Hematopoietic multipotent progenitor cell treated with erythropoietin and hydrocortisone succinate and interleukin-3 and kit ligand, for 6 days (in vitro differentiated cells): ENCODE measurements at places on chromosomes 5 and 9.

DNA sequence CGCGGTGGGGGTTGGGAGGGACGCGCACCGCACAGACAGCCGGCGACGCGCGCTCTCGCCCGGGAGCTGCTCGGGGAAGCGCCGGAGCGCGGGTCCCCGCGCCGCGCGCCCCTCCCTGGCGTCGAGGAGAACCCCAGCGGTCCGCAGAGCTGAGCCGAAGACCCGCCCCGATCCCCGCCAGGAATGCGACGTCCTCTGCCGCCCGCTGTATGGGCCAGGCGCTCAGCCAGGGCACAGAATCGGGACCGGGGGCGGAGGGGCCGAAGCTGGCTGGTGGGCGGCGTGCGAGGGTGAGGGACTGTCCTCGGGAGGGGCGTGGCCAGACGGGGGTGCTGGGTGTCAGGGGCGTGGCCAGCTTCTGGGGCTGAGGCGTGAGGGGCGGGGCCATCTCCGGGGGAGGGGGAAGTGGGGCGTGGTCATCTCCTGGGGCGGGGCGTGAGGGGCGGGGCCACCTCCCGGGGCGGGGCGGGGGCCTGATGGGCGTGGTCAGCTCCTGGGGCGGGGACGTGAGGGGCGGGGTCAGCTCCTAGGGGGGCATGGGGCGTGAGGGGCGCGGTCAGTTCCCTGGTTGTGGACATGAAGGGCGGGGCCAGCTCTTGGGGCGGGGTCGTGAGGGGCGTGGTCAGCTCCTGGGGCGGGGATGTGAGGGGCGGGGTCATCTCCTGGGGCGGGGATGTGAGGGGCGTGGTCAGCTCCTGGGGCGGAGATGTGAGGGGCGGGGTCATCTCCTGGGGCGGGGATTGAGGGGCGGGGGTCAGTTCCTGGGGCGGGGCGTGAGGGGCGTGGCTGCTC, 965 bp downstream of the PTGDS start:
- peak; percentile 88 for DNase-seq

DNA sequence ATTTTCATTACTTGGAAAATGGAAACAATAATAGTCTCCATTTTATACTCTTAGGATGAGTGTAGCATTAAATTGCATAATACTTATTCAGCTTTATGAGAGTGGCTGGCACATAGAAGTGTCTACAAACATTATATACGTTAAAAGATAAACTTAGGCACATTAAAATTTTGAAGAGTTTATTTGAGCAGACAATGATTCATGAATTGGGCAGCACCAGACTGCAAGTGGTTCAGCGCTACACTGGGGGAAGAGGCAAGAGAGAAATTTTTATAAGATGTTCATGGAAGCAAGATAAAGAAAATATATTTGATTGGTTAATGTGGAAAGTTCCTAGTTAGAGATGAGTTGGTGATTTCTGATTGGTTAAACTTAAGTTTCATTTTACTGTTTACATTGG, 243.7 kb downstream of the RASEF start:
- DNase-seq, result no peak

DNA sequence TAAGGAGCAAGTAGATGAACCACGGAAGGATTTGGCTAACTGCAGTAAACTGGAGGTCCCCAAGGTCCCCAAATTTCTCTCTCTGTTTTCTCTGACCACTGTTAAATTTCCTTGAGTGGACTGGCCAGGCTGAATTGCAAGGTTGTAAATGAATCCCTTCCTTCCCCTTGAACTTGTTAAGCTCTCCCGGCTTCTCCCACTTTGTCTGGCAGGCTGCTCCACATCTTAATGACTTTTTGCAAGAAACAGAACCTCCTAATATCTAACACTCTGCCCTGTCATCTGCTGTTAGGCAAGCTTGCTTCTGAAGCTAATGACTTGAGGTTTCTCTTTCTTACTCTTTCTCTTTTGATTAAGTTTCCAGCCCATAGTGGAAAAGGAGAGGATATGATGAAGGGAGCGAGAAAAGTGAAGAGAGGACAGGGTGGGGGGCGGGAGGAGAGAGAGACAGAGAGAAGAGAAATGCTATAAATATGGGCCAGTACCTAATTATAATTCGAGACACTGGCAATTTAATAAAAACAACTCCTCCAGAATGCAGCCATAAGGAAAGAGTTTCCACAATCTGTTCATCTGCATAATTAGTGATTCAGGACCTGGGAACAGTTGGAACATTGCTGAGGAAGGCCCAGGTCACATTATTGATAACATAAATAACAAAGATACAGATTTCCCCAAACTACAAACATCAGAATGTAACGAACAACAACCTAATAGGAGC, 437.3 kb upstream of the MPDZ start:
- no peak for DNase-seq

DNA sequence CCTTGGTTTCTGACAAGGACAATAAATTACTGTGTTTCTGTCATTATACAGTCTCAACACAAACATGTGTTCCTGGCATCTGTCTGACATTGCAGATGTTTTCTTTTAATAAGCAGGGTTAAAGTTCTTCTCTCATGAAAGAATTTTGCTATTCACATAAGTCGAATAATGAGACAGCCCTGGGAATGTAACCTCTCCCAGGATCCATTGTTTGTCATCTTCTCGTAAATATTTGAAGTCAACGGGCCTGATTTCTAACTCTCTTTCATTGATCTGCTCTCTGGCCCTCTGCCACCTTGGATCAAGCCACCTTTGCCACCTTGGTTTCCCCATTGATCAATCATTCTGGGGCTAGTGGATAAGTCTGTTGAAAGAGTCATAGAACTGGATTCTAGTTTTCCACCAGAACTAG, 12.9 kb upstream of the CAST start:
- no peak for DNase-seq

DNA sequence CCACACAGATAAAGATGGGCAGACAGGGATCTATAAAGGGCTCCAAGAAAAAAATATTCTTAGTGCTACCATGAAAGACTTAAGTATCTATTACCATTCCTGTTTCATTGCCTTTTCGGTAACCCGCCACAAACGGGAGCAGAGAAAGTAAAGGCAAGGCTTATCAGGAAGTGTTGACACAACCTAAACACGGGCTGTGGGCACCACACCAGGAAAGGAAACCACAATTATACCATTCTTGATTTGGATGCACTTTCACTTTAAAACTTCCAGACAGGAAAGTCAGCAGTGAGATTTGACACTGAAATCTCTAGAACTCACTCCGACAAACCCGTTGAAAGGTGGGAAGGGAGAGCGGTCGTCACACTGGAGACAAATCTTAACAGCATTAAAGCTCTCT, 6.5 kb downstream of the TLE1 start:
- DNase-seq, result peak; percentile 28

DNA sequence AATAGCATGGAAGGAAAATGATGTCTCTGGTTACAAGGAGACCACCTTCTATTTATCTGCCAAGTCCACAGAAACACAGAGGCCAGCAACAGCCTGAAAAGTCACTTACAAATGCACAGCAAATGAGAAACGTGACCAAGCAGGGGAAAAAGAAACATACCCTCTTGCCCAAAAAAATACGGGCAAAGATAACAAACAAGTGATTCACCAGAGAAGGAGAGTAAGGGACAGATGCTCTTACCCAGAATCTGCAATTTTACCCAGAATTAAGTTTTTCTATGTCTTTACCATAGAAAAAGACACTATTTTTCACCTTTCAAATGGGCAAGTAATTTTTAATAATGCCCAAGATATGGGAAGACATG, 28.1 kb downstream of the CAMSAP1 start:
- no peak for DNase-seq

DNA sequence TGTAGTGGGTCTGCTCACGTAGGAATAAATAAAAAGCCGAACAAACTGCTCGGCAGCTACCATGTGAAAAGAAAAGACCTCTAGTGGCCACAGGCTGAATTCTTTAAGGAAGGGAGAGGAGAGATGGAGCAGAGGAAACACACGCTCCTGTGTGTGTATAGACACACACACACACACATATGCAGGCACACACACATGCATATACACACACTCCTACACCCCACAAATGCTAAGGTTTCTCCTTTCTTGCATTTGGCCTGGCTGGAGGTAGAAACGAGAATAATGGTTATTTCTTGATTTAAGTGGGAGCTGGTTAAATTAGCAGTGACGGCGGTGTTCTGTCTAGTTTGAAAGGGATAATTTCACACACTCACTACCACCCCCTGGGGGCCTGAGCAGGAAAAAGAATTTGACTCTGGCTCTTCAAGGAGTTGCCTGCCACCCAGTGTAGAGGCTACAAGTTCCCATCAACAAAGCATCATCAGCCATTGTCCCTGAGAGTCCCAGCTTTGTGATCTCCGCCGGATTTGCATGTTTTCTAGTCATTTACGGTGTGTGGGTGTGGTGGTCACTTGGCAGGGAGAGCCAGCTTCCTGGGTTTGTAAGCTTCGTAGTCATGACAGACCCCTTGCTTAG, at the start of gene INSYN2B:
TSS of gene INSYN2B (minus strand) at position 78 of the 636 bp plus-strand sequence. CDS start 96,597 bp downstream, outside the sequence.
- DNase-seq, result peak; percentile 76

- no peak for DNase-seq
Observed at GRCh38 chr5:65835191-65835590, 91.2 kb upstream of the ERBIN start.

DNA sequence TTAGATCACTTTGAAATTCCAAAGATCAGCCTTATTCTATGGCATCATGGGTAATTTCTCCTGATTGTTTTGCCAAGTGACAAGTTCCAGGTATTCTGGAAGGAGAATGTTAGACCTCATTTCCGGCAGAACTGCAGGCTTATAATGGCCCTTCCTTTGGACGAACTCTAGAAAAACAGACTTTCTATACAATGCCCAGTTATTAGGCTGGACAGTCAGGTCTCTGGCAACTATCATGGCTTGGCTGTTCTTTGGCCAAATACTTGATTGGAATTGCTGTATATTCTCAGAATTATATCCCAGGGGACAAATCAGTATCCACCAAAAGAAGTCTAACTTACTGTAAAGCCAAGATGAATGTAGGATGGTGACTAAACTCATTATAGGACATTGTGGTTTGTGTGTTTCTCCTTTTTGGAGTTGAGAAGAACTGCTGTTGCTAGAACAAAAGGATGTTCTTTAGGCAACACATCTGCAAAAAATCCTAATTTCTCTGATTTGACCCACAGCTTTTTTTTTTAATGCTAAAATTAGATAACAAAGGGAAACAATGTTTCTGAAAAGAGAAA, 69.0 kb downstream of the ADAMTSL1 start:
- DNase-seq, result no peak

DNA sequence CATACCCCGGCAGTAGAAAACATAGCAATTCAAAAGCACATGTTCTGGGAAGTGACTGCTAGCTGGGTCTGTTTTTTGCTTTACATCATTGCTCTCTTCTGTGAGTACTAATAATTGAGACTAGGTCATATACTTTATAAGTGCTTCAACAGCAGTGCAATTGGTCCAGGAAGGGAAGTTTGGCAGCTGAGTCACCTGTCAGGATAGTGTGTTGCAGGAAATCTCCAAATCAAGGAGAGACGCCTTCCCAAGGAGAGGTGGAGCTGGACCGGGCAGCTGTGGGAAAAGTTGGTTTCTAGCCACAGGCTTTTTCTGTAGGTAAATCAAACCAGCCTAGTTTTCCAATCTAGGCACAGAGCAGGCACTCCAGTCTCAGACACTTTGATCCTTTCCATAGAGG, 330.1 kb downstream of the ENC1 start:
- no peak for DNase-seq

DNA sequence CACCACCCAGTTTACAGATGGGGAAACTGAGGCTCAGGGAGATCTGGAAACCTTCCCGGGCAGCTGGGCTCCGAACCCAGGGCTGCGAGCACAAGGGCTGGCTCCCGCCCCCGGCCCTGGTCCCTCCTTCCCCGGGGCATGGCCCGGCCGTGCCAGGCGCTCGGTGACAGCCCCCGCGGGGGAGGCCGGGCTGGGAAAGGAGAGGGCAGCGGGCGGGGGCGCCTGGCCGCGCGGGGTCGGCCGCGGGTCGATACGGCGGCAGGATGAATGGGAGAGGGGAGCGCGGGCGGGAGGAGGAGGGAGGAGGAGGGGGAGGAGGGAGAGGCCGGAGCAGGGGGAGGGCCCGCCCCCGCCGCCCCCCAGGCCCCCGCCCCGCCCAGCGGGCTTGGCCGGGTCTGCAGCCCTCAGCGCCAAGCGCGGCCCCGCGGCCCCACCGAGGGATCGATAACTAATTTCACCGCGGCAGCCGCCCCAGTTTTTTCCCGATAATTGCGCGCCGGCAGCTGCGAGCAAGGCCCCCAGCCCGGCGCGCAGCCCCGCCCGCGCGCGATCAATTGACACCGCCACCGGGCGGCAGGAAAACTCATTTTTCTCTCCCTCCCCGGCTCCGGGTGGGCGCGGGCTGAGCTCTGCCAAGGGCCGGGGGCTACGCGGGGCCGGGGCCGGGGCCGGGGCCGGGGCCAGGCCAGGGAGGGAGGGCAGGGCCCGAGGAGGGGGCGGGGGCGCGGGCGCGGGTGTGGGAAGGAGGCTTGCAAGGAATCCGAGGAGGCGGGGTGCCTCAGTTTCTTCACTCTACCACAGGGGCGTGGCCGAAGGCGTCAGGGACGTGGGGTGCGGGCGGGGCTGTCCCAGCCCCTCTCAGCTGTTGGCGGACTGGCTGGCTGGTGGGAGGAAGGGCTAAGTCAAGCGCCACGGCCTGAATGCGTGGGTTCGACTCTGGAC, 52.1 kb downstream of the C9orf50 start:
- no peak for DNase-seq

- no peak for DNase-seq
Observed at GRCh38 chr9:90007516-90008440, 403.0 kb downstream of the GADD45G start.

DNA sequence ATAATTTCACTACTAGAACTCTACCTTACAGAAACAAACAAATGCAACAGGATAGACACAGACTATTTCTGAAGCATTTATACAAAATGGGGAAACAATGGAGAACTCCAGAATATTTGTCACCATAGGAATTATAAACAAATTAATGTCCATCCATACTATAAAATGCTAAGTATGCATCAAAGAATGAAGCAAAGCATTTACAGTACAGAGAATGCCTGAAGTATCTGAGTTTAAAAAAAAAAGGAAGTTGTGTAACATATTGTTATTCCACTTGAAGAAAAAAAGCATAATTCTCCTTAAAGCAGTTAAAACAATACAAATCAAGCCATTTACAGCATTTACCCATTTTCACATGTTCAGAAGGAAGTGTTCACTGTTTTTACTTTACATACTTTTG, 53.0 kb downstream of the DROSHA start:
- DNase-seq, result no peak

DNA sequence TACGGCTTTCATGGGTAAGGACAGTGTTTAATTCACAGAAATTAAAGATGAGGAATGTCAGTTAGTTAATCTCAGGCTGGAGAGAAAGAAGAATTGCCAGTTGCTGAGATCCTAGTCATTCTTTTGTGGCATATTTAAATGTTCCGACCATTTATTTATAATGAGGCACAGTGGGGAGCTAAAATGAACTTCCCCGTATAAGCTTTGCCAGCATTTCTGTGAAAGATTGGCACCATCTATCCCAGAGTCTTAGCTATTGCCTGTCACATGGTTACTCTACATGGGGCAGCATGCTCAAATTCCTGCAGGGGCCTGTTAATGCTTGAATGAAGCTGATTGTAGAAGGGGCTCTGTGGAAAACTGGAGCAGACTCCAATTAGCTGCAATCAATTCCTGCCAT, 314.1 kb downstream of the PRELID2 start:
- no peak for DNase-seq

- DNase-seq, result no peak
Observed at GRCh38 chr5:34553581-34553980, 102.5 kb upstream of the RAI14 start.

GRCh38 chr5:170448221-170448620, 55.6 kb upstream of the KCNIP1 start:
- DNase-seq, result no peak
